NCI-H1092 (cell line): ENCODE measurements at places on chromosomes 12 and 14.
A peak's percentile ranks its signal among the peaks of the same experiment; 100 is the strongest.

DNA sequence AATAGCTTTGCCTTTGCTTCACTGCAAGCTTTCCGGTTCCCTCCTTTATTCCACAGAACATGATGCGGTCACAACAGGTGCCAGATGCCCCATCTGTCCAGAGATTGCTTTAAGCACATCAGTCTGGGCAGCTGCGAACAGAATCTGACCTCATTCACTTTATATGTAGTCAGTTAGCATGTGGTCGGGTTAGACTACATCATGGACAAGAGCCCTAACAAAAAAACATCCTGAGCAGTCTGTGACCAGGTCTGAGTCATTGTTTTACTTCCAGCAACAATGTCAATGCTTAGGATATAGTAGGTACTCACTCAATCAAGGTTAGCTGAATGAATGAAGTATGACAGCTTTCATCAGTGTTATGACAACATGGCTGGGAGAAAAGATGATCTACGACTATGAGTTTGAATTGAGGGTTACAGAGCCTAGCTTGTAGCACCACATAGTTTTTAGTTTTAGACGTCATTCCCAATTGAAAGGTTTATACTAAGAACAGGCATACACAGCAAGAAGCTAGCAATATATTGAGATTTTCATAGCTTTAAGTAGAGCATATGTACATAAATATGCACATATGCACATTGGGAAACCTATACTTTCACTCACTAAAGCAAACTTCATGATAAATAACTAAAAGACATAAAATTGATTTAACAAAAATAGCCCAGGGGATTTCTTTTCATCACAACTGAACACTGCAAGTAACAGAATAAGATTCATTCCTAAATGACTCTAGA lies 64.2 kb upstream of the TMCC3 start:
- DNase-seq = no peak

GRCh38 chr12:51160814-51161459 lies 12.0 kb downstream of the TFCP2 start:
- no peak for DNase-seq

DNA sequence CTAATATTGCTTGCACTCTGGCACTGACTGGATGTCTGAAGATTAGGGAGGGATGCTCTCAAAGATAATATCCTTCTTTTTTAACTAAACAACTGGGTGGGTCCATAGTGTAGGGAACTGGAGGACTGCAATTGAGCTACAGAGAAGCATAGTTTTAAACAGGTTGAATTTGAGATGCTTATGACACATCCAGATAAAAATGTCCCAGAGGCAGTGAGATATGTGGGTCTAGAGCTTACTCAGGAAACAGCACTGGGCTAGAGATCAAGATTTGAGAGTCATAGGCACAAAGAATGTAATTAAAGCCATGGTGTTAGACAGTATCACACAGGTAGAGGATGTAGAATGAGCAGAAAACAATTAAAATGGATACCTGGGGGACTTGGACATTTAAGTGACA lies 198.4 kb downstream of the NELL2 start:
- no peak for DNase-seq

DNA sequence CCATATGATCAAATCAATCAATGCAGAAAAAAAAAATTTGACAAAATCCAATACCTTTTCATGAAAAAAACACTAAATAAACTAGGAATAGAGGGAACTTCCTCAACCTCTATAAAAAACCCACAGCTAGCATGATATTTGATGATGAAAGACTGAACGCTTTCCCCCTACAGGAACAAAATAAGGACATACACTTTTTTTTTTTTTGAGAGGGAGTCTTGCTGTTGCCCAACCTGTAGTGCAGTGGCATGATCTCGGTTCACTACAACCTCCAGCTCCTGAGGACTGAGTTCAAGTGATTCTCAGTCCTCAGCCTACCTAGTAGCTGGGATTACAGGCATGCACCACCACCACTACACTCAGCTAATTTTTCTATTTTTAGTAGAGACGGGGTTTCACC lies 17.9 kb upstream of the CAMKK2 start:
- no peak for DNase-seq

DNA sequence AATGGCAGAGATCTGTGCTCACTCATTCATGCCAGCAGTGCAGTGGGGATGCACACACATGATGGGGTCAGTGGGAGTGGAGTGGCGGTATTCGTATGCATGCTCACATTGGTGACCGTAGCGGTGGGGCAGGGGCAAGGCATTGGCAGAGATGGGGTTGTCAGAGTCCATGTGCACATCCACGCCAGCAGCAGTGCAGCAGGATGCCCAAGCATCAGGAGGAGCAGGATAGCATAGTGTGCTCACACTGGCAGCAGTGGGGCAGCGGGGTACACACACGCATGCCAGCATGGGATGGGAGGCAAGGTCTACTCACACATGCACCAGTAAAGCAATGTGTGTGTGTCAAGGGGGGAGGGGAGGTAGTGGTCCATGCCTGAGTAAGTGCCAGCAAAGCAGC lies 89.4 kb upstream of the GARIN6 start:
- no peak for DNase-seq

DNA sequence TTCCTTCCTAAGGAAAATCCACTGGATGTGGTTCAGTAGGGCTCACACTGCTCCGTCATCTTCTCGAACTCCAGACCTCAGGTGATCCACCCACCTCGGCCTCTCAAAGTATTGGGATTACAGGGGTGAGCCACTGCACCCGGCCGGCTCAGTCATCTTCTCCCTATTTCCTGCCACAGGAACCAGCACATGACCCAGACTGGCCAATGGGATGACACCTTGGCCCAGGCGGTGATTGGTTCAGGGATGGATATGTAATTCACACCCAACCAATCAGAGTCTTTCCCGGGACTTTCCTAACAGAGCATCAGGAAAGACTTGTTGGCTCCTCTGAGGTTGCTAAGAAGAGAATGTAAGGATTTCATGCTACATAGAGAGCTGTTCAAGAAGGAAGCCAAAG lies 19.2 kb upstream of the C12orf76 start:
- no peak for DNase-seq

DNA sequence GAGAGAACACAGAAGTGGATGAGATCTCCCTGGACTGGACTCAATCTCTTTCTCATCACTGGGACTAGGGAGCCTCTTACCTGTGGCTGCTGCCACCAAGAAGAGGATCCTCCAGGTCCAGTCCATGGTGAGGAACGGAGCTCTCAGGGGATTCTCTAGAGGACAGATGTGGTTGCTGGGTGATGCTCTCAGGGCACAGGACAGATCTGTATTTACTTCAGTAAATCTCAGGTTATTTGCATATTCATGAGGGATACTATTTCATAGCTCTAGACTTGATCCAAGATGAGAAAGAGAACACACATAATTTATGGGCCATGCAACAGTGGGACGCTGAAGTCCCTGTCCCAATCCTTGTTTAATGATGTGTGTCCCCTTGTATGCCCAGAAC lies 460.5 kb downstream of the TMEM121 start:
- no peak for DNase-seq

GRCh38 chr14:72554994-72555608 lies 338.8 kb downstream of the DPF3 start:
- DNase-seq = no peak

GRCh38 chr12:26614011-26614616 lies 218.9 kb downstream of the ITPR2 start:
- no peak for DNase-seq

DNA sequence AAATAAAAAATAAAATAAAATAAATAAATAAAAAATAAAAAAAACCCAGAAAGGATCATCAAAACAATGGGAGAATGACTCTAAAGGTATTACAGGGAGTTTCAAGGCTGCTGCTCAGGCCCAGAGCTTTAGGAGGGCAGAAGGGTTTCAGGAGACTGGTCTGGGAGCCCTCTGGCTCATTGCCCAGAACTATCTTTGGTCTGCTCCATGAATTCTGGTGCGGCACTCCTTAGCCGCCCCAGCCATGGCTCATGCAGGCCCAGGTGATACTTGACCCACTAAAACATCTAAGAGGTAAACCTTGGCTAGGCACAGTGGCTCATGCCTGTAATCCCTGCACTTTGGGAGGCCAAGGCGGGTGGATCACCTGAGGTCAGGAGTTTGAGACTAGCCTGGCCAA lies 14.7 kb upstream of the TMED10 start:
- DNase-seq = no peak

DNA sequence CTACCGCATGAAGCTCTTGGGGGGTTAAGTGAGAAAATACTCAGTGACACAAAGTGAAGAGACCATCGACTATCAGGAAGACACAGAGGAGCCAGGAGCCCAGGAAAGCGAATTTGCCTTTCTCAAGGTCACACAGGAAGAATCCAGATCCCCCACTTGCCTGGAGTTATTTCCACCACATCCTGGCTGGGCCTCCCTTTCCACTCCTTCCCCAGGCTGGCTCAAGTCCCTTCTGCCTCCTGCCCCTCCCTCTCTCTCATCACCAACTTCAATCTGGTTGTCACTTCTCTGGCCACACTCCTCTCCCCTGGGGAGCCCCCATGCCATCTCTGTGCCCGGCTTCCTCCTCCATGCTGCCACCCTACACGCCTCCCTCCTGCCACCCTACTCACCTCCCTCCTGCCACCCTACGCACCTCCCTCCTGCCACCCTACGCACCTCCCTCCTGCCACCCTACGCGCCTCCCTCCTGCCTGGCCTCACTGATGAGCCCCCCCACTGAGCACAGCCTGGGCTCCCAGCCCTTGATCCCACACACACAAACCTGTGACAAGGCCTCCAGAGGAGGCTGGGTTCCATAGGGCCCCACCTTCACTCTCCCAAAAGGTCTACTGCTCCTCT lies 6.3 kb downstream of the SCNN1A start:
- DNase-seq = no peak

- DNase-seq = no peak
Observed at GRCh38 chr12:93960521-93960920, 187.9 kb upstream of the PLXNC1 start.

DNA sequence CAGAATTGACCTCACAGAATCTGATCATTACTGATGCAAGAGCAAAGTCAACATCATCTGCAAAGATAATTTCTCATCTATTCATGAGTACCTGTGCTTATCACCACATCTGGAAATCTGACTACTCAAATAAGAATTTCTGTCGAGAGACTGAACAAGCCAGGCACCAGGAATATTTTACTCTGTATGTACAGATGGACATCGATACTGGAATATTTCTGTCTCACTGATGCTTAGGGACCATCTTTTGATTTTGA lies 105.2 kb downstream of the BICD1 start:
- peak; percentile 32 for DNase-seq

GRCh38 chr12:116582610-116583009 lies 23.4 kb downstream of the MAP1LC3B2 start:
- no peak for DNase-seq

DNA sequence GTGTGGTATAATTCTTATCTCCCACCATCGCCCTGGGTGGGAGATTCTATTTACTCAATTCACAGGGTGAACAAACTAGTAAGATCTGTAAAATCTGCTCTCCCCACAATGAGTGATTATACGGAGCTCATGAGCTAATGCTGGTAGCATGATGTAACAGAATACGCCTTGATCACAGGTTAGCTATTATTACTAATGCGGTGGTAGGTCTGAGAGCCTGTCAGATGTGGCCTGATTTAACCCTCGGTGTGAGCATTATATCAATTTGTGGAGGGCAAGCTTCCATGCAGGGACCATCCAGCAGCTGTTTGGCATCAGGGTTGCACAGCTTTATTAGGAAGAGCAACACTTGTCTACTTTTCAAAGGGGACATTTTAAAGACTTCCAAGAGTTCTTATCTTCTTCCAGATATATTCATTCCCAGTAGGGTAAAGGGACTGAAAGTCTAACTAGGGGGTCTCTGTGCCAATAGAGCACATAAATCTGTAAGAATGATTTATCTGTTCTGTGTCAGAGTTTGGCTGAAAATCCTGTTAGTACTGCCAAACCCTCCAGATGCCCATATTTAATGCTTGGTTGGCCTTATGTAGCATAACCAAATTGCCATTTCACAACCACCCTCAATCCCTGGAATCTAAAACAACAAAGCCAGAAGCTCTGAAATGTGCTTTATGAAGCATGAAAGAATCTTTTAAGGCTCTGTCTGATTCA lies 18.7 kb downstream of the TSHR start:
- DNase-seq = peak; percentile 48

- no peak for DNase-seq
Observed at GRCh38 chr14:95218472-95219193, 61.3 kb upstream of the DICER1 start.

- no peak for DNase-seq
Observed at GRCh38 chr14:78486081-78486480, 315.9 kb downstream of the NRXN3 start.

DNA sequence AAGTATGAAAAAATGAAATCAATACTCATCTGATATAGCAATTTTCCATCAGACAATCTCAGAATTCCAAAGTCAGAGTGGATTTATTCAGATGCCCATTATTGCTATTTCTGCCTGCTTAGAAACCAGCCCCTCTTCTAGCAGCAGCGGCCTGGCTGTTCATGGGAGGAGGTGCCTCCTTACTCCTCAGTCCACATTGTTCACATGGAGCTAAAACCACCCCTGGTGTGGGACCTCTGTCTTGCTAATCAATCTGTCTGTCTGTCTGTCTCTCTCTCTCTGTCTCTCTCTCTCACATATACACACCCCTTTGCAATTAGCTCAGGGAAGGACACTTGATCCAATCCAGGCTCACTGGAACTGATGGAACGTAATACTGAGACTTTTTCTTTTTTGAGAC lies 176.1 kb downstream of the APAF1 start:
- no peak for DNase-seq

- DNase-seq = peak; percentile 81
Observed at GRCh38 chr14:23008831-23009230, 1.1 kb downstream of the C14orf93 start.

- DNase-seq = no peak
Observed at GRCh38 chr14:87065366-87065765, 927.6 kb downstream of the GALC start.

DNA sequence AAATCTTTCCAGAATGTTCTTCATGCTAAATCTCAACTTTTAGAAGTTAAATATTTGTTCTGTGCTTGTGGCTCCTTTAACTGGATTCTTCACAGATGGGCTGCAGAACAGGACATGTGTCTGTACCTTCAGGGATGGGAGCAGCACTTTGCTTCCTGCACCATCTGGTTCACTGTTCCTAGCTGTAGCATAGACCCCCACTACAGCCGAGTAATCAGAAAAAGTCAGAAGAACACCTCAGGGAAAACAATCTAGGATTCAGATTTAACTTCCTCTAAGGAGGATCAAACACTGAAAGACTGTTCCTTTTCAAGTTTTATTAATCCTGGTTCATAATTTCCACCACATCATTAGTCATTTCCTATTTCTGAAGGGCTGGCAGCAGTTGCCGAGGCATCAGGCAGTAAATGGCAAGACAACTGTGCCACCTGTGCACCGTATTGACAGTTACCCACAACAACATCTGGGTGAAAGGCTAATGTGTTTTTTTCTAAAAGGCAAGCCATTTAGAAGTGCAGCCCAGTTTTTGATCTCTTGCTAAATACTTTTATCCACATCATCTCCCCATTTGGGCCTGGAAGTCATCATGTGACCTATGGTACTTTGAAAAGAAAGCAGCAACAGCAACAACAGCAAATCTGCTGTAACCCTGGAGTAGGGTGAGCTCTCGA lies 212.8 kb upstream of the BMP4 start:
- no peak for DNase-seq

GRCh38 chr12:85661461-85662206 lies 174.6 kb downstream of the RASSF9 start:
- no peak for DNase-seq

- no peak for DNase-seq
Observed at GRCh38 chr12:61220337-61220736, 1039.9 kb upstream of the USP15 start.

GRCh38 chr12:117360222-117360550 lies 1.2 kb downstream of the NOS1 start:
- DNase-seq = no peak
